NCI-H774 (cell line): ENCODE measurements at places on chromosomes 16 and 17.

GRCh38 chr16:71648921-71649320 is 22.9 kb downstream of the MARVELD3 start:
- no peak for DNase-seq

- DNase-seq: no peak
Observed at GRCh38 chr17:65314212-65314611, 177.0 kb downstream of the RGS9 start.

DNA sequence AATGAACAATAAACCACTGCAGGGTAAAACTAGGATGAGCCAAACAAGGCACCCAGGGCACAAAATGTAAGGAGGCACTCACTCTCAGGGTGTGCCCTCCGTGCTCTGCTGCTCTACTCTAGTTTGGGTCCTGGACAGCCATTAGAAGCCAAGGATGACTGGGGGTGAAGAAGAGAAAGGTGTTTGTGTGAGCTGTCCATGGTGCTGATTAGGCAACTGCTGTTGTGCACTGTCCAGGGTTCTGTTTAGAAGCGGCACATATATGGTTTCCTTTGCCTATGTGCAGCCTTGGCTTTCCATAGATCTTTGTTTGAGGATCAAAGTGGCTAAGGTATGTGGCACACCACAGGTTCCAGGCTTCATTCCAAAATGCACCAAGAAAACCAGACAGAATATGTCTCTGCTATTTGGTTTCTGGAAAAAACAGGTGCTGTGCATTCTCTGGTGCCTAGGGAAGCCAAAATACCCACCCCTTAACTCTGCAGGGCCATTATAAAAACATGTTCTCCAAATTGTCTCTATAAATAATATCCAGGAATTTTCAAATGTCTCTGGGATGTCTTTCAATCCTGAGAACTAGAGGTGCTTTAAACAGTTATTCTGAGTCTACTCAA is 123.5 kb downstream of the CBLN1 start:
- DNase-seq: no peak

GRCh38 chr16:19486051-19486450 is 35.8 kb downstream of the GDE1 start:
- DNase-seq: no peak

GRCh38 chr16:64345142-64345541 is 776.7 kb downstream of the CDH11 start:
- DNase-seq: no peak

GRCh38 chr16:68230956-68231355 is 5.0 kb downstream of the ESRP2 start:
- no peak for DNase-seq

DNA sequence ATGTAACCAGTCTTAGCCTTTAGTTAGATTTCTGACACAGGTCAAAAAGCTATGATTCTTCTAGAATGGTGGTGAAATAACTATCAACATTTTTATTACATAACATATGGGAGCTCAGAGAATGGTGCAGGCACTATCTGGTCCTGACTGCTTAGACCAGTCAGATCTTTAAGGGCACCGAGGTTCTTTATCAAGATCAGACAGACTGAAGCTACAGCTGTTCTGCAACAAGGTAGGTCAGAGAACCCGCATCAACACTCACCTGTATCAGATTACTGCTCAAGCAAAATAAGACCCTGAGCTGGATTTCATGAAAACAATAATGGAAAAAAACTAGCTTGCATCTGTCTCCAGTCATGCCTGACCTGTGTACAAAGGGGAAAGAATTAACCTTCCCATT is 160.4 kb downstream of the KCNJ2 start:
- DNase-seq: no peak

DNA sequence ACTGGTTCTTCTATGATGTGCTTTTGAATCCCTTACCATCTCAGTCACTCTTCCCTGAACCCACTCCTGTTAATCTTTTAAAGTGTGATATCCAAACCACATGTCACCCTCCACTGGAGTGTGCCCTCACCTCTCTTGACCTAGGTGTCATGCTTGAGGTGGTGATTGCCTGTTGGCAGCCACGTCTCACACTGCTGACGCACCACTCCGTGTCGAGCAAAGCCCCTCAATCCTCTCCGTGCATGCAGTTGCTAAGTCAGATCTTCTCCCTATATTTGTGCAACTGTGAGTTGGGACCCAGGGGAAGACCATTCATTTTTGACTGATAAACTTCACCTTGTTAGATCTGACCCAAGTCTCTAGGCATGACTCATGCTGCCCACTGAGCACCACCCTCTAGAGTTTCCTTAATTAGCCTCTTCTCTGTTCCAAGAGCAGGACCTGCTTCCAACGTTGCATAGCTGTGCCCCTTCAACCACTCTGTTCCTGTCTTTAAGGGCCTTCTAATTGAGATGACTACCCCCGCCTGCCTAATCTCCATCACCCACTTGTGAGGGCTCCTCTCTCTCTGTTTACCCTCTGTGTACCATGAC is 2.7 kb downstream of the MYH13 start:
- no peak for DNase-seq

DNA sequence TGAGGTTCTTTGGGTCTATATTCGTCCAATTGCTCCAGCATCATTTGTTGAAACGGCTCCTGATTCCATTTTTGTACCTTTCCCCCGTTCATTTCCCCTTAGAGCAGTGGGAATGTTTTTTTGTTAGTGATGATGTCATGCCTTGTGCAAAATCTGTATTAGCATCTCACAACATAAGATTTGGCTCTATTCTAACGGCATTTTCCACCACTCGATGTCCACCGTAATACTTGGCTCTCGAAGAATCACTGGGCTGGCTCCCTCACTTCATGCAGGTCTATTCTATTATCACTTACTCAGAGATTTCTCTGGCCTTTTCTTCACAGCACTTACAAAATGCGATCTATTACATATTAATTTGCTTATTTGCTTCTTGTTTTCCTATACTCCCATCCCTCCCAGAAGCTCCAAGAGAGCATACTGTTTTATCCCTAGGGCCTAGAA is 571 bp upstream of the NME1 start:
- DNase-seq: no peak

DNA sequence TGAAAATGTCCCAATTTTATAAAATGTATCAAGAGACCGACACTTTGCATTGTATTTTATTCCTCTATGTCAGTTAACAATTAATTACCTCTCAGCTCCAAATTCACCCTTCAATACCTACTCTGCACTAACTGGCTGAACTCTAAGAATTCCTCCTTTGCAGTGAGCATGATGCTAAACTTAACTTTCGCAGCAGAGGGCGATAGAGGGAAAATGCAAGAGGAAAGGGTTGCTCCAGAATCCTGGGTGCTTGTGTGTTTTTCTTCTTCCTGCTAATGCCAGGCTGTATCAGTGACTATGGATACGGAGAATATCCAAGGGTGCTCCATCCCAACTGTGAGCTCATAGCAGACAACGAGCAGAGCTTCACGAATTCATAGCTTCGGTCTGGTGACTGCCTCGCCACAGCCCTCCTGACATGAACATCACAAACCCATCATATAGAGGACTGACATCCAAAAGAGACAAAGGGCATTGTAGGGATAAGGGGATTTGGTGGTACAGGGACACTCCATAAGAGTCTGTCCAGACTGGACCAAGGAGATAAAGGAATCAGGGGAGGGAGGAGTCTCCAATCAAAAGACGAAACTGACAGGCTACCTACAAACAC is 172.9 kb downstream of the STX8 start:
- no peak for DNase-seq

GRCh38 chr16:57711346-57711745 is 16.7 kb downstream of the DRC7 start:
- no peak for DNase-seq

- DNase-seq: no peak
Observed at GRCh38 chr16:80623376-80623775, 82.6 kb downstream of the DYNLRB2 start.

- DNase-seq: no peak
Observed at GRCh38 chr16:25299792-25300590, 42.3 kb upstream of the ZKSCAN2 start.

DNA sequence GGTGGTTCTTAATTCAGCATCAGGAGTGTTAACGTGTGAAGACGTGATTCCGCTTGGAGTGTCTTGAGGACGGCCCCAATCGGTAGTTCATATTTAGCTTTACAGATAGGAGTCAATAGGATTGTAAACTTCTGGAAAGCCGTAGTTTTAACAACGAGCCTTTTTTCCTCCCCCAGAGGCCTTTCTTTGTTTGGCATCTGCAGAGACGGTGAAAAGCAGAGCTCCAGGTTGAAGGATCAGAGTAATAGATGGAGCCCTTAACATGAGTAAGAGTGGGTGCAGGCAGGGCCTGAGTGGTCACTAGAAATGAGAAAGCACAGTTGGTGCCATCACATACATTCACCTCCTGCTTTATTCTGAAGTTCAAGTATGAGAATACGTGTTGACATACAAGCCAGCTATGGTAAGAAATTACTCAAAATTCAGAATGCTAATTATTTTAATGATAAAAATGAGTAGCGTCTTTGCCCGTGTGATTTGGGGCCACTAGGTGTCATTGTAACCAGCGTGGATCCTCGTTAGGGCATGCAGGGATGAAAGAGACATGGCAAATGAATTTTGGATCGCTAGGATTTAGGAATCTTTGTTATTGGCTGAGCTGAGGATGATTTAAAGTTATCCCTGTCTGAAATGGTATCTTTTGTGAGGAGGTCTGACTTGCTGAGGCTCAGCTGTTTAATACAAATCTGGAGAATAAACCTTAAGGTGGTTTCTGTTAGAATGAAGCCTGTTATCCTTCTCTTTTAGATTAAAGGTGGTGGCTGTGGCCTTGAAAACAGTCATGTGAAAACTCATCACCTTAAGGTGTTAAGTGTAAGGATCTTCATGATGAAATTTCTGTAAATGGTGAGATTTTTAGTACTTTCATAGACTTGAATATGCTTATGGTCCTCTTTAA is 18.6 kb downstream of the PRCD start:
- no peak for DNase-seq

DNA sequence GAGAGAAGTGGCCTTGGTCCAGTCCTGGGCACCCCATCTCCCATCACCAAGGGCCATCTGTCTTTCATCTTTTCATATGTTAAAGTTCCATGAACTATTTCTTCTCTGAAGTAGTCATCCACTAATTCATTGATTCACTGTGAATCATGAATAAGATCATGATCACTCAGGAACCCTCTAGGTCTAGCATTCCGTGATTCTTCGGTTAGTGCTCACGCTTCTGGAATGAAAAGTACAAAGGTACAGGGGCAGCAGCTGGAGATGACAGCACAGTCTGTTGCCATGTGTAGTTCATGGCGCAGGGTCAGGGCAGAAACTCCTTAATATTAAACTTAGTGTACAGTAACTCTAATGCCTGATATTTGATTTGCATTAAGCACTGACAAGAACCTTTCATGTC is 127.1 kb downstream of the CDH13 start:
- no peak for DNase-seq

GRCh38 chr17:12398441-12399051 is 267.1 kb upstream of the MYOCD start:
- DNase-seq: no peak

GRCh38 chr16:53805113-53805512 is 101.2 kb downstream of the FTO start:
- DNase-seq: no peak

- no peak for DNase-seq
Observed at GRCh38 chr16:56961386-56961785, 364 bp upstream of the CETP start.
